Natural killer cell (primary cell): ENCODE measurements at places on chromosomes 1 and 21. TPM values are rescaled to one million over a fixed set of nuclear protein-coding genes. Genes with fewer than 3 reads are reported as not detected.

Gene POFUT2
- 43.3 TPM for total RNA-seq

Gene SERTAD4
- not detected for total RNA-seq

DNA sequence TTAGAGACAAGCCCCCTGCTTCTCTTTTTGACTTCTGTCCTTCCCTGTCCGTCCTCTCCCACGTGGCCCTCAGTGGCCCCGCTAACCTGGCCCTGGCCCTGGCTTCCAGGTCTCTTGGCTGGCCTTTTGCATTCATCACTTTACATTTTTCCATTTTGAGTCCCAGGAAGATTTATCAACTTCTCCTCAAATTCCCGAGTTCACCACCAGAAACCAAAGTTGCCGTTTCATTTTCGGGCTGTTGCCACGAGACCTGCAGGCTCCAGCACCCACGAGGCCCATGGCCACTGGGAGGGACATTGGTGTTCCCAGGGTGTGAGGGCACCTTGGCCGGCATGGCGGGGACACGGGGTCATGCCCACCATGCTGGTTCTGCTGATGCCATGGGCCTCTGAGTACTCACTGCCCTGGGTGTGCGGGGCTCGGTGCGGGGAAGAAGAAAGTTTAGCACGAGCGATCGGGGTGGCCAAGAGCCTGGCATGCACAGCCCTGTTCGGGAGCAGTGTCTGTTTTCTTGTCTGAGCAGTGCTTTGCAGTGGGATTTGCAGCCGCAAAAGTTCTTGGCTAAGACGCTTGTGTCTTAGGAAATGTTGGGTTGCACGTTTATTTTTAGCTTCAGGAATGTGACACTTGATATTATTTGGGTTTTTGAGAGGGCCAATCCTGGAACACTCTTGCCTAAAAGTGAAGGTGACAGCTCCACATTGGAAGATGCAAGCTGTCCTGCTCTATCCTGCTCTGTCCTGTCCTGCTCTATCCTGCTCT is 40.4 kb upstream of the ADARB1 start:
- H3K4me3 ChIP-seq: no peak overlapping the region
- H3K4me1 ChIP-seq: no peaks in the 10 kb centered on the region
- H3K27me3 ChIP-seq: no peaks in the 10 kb centered on the region
- H3K36me3 ChIP-seq: no peaks in the 10 kb centered on the region
- DNase-seq: no peak

Gene FAM151A
- not detected for total RNA-seq

GRCh38 chr1:27179379-27179778 is 24.5 kb upstream of the SLC9A1 start:
- DNase-seq: no peak
- H3K36me3 ChIP-seq: no peaks in the 10 kb centered on the region
- H3K27ac ChIP-seq: no peak overlapping the region
- no peak overlapping the region for H3K4me3 ChIP-seq
- H3K4me1 ChIP-seq: no peaks in the 10 kb centered on the region

Gene LIPI
- total RNA-seq: not detected

- H3K4me3 ChIP-seq: no peak overlapping the region
- H3K27ac ChIP-seq: no peak overlapping the region
- H3K36me3 ChIP-seq: no peaks in the 10 kb centered on the region
These were observed 163.0 kb downstream of the ADGRL4 start for GRCh38 chr1:78843546-78843945.

GRCh38 chr1:189859385-189859977 is 618.2 kb downstream of the BRINP3 start:
- no peak for DNase-seq
- no peaks in the 10 kb centered on the region for H3K4me1 ChIP-seq
- no peak overlapping the region for H3K4me3 ChIP-seq

Gene TRIM17
- 8.0 TPM for total RNA-seq

GRCh38 chr1:93681101-93681988 is at the start of gene BCAR3:
Gene BCAR3, minus strand, starts transcription at chr1:93681837. Its CDS starts 6,907 bp downstream, at chr1:93674930.
- DNase-seq: peak; percentile 9
- peaks cover 13% of the 10 kb centered on the region for H3K4me1 ChIP-seq
- no peak within 1 kb of the TSS for H3K27ac ChIP-seq
- peak within 1 kb of the TSS; percentile 56 for H3K4me3 ChIP-seq

DNA sequence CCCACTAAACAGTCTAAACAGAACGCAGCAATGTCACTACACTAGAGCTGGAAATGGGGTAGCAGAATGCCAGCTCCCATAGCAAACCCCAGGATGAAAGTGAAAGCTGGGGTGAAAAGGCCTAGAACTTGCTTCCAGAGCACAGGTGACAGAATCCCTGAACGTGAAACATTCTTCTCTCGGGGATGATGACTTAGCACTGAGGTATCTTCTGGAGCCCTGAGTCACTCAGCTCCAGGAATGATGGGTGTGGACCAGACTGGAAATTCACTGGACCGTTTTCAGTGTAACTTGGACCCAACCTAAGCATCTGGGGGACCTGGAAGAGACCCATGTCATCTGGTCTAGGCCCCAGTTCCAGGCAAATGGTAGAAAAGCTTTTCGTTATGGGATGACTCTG is 108.9 kb downstream of the CDC7 start:
- H3K36me3 ChIP-seq: no peaks in the 10 kb centered on the region
- H3K4me3 ChIP-seq: no peak overlapping the region
- DNase-seq: no peak
- no peak overlapping the region for H3K27ac ChIP-seq

Gene ANKRD65
- total RNA-seq: not detected

Gene SGIP1
- not detected for total RNA-seq

GRCh38 chr1:2248127-2248826 is 20.2 kb downstream of the SKI start:
- peaks cover 2% of the 10 kb centered on the region for H3K36me3 ChIP-seq
- no peak for DNase-seq
- no peak overlapping the region for H3K27ac ChIP-seq
- no peak overlapping the region for H3K4me3 ChIP-seq
- peaks cover 55% of the 10 kb centered on the region for H3K4me1 ChIP-seq

Gene RNF11
- total RNA-seq: 68.3 TPM

- H3K4me3 ChIP-seq: no peak overlapping the region
- H3K27me3 ChIP-seq: no peaks in the 10 kb centered on the region
- no peak for DNase-seq
- peaks cover under 1% of the 10 kb centered on the region for H3K4me1 ChIP-seq
- no peak overlapping the region for H3K27ac ChIP-seq
- no peaks in the 10 kb centered on the region for H3K36me3 ChIP-seq
These were observed 20.2 kb upstream of the WNT4 start for GRCh38 chr1:22163137-22163536.

Gene SLC26A9
- not detected for total RNA-seq

- H3K36me3 ChIP-seq: no peaks in the 10 kb centered on the region
- no peaks in the 10 kb centered on the region for H3K27me3 ChIP-seq
- no peak overlapping the region for H3K27ac ChIP-seq
- DNase-seq: no peak
These were observed 242.2 kb upstream of the ADGRL2 start for GRCh38 chr1:81558291-81559076.

DNA sequence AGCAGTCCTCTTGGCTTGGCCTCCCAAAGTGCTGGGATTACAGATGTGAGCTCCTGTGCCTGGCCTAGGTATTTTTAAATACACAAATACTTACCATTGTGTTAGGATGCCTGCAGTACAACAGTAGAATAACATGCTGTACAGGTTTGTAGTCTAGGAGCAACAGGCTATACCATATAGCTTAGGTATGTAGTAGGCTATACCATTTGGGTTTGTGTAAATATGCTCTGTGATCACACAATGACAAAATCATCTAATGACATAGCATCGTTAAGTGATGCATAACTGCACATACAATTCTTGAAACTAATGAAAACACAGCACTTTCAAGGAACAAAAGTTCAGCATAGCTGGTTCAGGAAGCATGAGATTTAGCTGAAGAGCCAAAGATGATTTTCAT is 12.7 kb downstream of the POU2F1 start:
- no peaks in the 10 kb centered on the region for H3K36me3 ChIP-seq
- DNase-seq: no peak
- no peak overlapping the region for H3K27ac ChIP-seq
- H3K27me3 ChIP-seq: no peaks in the 10 kb centered on the region

Gene LRRN2
- not detected for total RNA-seq

DNA sequence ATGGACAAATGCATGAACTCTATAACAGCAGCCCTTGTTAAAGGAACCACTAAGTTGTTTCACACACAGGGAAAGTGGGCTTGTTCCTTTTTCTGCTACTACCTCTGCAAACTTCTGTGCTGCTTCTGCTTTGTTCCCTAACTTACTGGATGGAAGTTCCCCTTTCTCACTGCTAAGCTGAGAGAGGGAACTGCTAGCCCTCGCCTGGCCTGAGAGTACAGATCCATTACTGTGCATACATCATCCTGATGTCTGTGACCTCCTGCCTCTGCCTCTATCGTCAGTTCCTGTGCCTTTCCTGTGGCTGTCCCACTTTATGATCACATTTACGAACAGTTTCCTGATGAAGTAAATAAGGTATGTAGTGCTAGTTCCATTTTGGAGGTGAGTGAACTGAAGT is 3.5 kb downstream of the GNAT2 start:
- no peak for DNase-seq
- H3K27ac ChIP-seq: peak overlapping the region; percentile 63
- H3K27me3 ChIP-seq: no peaks in the 10 kb centered on the region
- H3K4me3 ChIP-seq: no peak overlapping the region
- H3K36me3 ChIP-seq: no peaks in the 10 kb centered on the region

Gene PRDX6
- 95.2 TPM for total RNA-seq

DNA sequence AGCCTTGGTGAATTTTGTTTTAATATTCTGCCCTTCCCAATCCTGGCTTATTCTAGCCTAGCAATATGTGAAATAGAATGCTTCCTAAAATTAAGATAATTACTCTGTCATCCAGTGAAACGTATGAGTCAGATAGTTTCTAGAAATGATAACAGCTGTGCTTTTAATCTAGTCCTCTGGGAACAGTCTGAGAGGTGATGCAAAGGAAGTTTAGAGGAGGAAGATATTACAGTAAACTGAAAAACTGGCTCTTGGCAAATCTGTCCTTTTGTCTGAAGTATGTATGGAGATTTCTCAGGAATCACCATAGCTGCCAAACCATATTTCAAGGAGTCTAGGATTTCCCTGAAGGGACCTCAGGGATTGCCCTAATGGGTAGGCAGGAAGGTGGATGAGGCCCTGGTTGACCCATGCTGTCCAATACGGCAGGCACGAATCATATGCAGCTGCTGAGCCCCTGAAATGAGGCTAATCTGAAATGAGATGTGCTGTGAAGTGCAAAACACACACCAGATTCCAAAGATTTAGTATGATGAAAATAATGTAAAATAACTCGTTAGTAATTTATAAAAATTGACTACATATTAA is 70.8 kb upstream of the LBR start:
- H3K4me3 ChIP-seq: no peak overlapping the region
- H3K4me1 ChIP-seq: no peaks in the 10 kb centered on the region
- H3K36me3 ChIP-seq: no peaks in the 10 kb centered on the region
- peaks cover 4% of the 10 kb centered on the region for H3K27me3 ChIP-seq
- DNase-seq: no peak
- no peak overlapping the region for H3K27ac ChIP-seq

Gene C1orf74
- total RNA-seq: 0.75 TPM

- no peak for DNase-seq
- peaks cover 13% of the 10 kb centered on the region for H3K27me3 ChIP-seq
- H3K4me1 ChIP-seq: peaks cover 11% of the 10 kb centered on the region
- peak overlapping the region; percentile 14 for H3K4me3 ChIP-seq
- H3K36me3 ChIP-seq: no peaks in the 10 kb centered on the region
- no peak overlapping the region for H3K27ac ChIP-seq
These were observed 403 bp upstream of the EPHX4 start for GRCh38 chr1:92029241-92029922.

Gene PHACTR4
- total RNA-seq: 35.2 TPM

Gene TRMT1L
- total RNA-seq: 4.9 TPM

DNA sequence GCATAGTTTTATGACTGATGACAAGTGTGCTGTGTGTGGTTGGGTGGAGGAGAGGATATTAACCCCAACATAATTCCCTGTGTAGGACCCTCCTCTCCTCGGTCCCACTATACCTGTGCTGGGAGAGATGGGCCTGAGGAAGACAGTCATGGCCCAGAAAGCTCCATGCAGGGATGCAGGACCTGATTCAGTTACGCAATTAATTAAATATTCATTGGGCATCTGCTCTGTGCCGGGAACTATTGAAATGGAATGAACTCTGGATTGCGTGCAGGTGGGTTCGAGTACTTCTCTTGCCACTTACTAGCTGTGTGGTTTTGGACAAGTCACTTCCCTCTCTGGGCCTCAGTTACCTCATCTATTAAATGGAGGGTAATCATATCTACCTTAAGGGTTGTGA is 74.6 kb downstream of the CD247 start:
- peak overlapping the region; percentile 86 for H3K27ac ChIP-seq
- H3K27me3 ChIP-seq: no peaks in the 10 kb centered on the region
- H3K4me1 ChIP-seq: peaks cover 97% of the 10 kb centered on the region
- peaks cover 54% of the 10 kb centered on the region for H3K36me3 ChIP-seq
- no peak for DNase-seq

DNA sequence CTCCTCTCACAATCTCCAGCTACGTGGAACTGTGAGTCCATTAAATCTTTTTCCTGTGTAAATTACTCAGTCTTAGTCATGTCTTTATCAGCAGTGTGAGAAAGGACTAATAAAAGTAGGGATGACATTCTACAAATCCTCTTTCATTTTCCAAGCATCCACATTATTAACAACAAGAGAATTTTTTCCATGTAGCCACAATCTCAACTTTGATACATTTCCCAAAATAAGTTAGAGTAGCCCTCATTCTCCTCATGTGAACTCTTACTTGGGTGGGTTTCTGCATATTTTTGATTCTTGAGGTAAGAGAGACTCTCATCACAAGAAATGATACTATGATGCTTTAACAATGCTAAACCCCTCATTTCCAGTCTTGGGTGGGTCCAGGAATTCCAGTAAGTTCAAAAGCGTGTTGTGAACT is 52.8 kb downstream of the TNFSF18 start:
- no peak overlapping the region for H3K4me3 ChIP-seq
- H3K4me1 ChIP-seq: no peaks in the 10 kb centered on the region
- H3K27ac ChIP-seq: no peak overlapping the region
- no peaks in the 10 kb centered on the region for H3K36me3 ChIP-seq
- no peak for DNase-seq

- no peak for DNase-seq
- H3K4me3 ChIP-seq: no peak overlapping the region
- H3K27ac ChIP-seq: no peak overlapping the region
- H3K36me3 ChIP-seq: no peaks in the 10 kb centered on the region
- H3K4me1 ChIP-seq: peaks cover 10% of the 10 kb centered on the region
These were observed 229.5 kb downstream of the TOMM20 start for GRCh38 chr1:234899041-234899729.
